Hematopoietic multipotent progenitor cell treated with erythropoietin and hydrocortisone succinate and interleukin-3 and kit ligand, for 15 days (in vitro differentiated cells): ENCODE measurements at places on chromosomes 16 and 17.
A peak's percentile ranks its signal among the peaks of the same experiment; 100 is the strongest.

GRCh38 chr16:35731341-35732040 lies 2272.1 kb downstream of the TP53TG3F start:
- DNase-seq = no peak

DNA sequence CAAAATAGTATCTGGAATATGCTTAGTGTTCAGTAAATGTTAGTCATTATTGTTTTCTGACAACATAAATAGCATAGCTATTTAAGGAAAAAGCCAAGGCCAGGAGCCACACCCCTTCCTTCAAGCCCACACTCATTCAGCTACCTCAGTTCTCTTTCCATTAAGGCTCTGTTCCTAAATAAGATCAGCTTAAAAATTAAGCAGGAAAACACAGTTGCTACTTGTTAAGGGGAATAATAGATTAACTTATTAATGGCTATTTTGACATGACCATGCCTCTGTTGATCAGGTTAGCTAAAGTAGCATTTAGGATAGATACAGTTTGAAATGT lies 158.1 kb downstream of the CHD9 start:
- DNase-seq = no peak

- DNase-seq = peak; percentile 57
Measured at GRCh38 chr17:49861150-49861884, 13.4 kb upstream of the TAC4 start.

DNA sequence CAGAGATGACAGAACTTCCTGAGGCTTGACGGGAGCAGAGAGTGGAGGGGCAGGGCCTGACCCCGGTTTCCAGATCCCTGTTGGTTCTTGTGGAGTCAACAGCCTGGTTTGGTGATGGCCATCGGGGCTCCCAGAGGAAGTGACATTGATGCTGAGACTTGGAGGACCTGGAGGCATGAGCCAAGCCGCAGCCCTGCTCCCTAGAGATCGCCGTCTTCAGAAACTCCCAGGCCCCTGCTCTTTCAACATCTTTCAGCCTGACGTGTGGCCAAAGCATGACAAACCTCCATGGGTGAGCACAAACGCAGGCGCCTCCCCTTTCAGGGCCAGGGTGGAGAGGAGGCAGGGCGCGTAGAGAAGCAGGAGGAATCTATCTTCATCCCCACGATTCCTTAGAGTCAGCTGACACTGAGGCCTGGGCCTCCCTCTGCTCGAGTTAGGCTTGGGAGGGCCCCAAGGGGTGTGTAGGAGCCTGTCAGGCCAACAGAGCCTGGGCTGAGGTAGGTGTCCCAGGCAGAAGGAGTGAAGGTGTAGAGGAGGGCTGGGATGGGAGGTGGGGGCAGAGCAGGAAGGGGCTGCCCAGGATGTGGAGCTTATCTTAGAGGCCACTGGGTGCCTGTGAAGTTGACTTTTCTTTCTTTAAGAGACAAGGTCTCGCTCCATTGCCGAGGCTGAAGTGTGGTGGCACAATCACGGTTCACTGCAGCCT lies 56.1 kb upstream of the MED9 start:
- no peak for DNase-seq

DNA sequence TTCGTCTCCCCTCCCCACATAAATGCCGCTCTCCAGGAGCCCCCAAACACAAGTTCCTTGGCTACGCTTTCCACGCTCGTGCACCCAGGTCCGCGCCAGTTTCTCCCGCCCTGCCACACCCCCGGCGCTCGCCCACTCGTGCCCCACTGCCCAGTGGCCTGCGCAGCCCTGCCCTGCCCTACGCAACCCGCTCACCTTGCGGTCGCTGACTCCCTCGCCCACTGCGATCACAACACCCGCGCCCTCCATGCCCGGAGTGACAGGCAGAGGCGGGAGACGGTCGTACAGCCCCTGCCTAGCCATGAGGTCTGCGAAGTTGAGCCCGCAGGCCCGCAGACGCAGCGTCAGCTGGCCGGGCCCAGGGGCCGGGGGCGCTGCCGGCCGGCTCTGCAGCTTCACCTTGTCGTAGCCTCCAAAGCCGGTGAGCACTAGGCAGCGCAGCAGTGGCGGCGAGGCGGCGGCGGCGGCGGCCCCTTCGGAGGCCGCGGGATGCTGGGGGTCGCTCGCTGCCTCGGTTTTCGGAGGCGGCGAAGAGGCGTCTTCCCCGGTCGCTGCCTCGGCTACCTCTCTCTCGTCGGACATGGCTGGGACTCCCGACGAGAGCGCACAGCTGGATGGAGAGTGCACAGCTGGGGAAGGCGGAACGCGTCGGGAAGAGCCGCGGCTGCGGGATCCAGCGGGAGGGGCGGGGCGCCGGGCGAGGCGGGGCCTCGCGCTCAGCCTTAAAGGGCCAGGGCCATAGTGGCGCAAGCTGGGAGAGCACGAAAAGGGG lies at the start of gene VAT1:
Gene VAT1 (minus strand): TSS at position 645 of the 772 bp plus-strand sequence. CDS start 63 bp downstream, at position 582.
- DNase-seq = peak; percentile 63

GRCh38 chr17:33642002-33642401 lies 348.9 kb upstream of the ASIC2 start:
- no peak for DNase-seq

DNA sequence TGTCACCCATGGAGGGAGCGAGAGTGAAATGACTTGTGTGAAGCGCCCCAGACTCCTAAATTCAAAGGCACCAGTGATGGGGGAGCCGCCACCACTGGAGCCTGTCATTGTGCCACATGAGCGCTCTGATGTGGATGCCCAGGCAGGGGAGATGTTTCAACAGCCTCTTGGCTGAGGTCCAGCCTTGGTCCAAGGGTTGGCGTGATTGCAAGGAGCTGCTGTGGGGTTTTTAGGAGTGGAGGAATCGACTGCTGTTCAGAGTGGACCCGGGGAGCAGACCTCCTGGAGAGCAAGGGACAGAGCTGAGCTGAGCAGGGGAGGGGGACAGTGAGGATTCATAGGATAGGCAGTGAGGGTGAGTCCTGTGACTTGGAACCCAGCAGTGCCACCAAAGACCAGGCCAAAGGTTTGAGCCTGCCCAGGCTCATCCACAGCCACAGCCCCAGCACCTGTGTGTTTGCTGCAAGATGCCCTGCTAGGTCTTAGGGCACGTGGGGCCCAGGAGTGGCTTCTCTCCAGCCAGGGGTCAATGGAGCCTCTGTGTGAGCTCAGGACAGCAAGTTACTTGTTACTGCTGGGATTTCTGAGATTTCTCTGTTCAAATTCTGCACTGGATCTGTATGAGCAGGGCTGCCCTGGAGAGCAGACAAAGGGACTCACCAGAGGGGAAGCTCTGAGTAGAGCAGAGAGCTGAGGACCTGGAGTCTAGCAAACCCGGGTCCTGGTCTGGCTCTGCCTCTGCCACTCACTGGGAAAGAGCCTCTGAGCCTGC lies 20.3 kb downstream of the RHBDL3 start:
- peak; percentile 67 for DNase-seq

GRCh38 chr17:28953444-28954118 lies 2.3 kb upstream of the PHF12 start:
- peak; percentile 52 for DNase-seq

DNA sequence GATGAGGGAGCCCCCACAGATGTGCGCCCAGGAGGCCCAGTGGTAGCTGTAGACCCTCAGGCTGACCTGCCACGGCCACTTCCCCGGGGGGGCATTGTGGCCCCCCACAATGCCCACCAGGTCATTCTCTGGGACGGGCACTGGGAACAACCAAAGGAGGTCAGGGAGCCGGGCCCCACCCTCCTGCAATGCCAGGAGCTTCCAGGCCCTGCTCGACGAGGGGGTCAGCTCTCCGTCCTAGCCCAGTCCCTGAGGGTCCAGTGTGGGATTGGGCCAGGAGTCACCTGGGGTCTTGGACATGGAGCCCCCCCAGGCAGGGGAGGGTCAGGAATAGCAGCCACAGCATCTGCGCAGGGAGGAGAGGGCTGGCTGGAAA lies 7.0 kb downstream of the TPSD1 start:
- DNase-seq = no peak

DNA sequence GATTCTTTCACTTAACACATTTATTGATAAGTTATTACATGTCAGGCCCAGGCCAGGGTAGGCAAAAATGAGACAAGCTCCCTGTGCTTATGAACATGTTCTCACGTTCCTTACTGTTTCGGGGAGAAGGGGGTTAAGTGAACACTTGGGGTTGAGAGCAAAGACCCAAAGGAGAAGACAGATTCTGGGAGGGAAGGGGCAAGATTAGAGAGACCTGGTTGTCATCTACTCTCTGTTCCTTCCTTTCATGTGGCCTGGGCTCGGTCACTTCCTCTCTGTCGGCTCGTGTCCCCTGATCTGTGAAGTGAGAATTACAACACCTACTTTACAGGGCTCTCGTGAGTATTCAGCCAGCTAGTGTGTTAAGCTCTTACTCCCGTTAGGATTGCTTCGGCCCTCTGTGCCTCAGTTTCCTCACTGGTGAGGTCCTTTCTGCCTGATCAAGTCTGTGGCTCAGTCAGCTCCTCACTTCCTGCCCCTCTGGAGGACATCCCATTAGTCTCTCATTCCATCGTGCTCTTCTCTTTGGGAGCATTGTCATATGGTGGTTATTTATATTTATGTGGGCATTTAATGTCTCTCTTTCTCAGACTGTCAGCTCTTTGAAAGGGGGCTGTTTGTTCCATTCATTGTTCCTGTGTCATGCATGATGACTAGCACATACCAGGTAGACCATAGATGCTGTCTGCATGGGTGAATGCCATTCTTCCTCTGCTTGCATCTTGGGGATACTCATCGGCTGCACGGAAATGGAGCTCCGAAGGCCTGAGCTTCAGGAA lies 38.9 kb downstream of the PLCG2 start:
- DNase-seq = no peak

DNA sequence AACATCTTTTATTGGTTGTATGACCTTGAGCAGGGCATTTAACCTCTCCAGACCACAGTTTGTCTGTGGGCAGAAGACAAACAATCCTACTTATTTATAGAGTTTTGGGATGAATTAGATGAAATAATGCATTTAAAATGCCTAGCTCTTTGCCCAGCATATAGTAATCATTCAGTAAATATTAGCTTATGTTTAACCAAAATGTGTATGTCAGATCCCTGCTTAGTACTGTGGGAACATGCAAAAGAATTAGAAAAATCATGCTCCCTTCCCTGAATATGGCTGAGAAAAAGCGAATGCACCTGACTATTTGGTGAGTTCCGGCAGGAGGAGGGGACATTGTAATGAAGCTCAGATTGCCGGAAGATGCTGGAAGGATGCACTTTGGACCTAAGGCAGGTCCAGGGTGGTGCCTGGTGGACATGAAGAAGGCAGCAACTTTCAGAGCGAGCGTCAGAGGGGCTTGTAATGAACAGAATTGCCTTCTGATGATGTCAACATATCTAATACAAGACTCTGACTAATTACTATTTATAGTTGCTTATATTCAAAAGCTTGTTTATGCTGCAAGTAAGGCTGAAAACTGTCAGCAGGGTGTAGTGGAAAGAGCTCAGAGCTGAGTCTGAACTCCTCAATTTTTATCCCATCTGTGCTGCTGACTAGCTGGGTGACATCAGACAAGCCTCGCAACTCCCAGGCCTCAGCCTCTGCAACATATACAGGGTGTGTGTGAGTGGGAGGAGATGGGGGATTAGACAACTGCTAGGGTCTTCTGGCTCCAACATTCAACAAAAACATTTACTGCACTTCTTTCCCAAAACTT lies 221.2 kb downstream of the PRKCA start:
- no peak for DNase-seq

DNA sequence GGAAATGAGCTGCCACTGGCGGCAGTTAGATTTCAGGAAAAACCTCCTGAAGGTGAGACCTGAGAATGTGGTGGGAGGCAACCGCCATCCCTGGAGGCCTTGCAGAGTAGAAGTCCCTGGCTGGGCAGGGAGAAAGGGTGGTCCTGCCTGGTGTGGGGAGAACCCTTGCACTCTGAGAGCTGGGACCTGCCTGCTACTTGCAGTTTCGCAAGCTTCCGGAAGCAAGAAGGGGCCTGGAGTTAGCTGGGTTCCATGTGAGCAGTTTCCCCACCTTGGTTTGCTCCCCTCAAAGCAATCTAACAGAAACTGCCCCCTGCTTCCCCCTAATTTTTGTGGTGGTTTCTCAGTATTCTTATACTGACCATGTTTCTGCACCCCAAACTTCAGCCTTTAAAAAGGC lies 6.5 kb downstream of the ZNF629 start:
- no peak for DNase-seq

DNA sequence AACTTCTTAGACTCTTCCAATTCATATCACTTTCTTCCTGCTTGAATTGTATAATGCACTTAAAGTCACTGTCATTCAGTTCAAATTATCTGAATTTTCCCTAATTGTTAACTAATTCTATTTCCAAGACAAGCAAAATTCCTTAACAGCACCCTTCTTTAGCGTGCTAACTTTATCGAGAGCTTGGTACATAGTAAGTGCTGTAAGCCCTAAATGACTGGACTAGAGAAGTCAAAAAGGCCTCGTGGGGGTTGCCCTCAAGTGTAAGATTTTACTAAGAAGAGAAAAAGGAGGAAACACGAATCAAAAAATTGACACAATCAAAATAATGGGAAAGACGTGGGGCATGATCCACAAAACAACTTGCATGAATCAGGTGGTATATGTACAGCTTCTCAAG lies 11.3 kb downstream of the KANSL1 start:
- DNase-seq = no peak

- DNase-seq = no peak
Measured at GRCh38 chr17:21242780-21243515, 10.3 kb downstream of the NATD1 start.

DNA sequence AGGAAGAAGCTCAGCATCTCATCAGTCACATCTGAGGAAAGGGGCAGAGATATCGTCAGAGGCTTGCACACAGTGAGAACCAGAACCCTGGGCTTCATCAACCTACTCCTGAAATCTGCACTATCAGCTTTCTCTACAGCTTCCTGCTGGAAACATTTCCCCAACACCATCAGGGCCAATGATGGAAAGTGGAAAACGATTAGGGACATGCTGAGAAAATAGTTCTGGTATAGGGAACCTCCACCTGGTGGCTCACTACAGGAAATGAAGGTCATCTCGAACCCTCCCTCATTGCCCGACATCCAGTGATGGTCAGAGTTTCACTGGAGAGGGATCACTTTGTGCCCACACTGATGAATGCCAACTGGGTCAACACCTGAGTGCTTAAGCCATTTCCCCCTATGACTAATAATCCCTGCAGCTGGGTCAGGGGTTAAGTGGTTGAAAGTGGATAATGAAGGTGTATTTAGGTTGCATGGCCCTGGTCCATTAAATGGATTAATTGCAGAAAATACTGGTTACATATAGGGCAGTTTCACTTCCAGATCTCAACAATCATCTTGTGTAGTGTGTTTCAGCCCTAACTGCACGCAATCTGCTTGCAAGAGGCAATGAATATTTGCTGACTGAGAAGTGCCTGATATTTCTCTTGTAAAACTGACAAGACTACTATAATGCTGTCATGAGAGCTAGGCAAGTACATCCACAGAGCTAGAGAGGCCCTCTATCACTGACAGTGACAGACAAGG lies 43.1 kb upstream of the GSG1L start:
- DNase-seq = no peak

DNA sequence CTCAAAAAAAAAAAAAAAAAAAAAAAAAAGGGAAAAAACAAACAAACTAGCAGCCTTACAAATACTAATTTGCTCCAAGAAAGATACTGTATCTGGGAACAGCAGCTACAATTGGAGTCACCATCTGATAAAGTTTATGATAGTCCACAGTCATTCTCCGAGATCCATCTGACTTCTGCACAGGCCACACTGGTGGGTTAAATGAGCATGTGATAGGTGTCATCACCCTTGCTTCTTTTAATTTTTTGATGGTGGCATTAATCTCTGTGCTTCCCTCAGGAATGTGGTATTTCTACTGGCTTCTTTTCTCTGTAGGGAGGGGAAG lies 49.6 kb downstream of the BCL7C start:
- no peak for DNase-seq
